ENCODE measurements at places on chromosomes 1 and 21. TPM values are rescaled to one million over a fixed set of nuclear protein-coding genes. Genes with fewer than 3 reads are reported as not detected.

F13B gene
- not detected for total RNA-seq

WNT9A gene
- 2.0 TPM for total RNA-seq

FOXO6 gene
- 5.3 TPM for total RNA-seq

CD1D gene
- total RNA-seq = 5.0 TPM

OR14K1 gene
- not detected for total RNA-seq

VWA5B1 gene
- total RNA-seq = 2.4 TPM

TNFRSF4 gene
- total RNA-seq = 3.3 TPM

SLAMF8 gene
- total RNA-seq = 0.88 TPM

S100A8 gene
- 89.2 TPM for total RNA-seq

NBPF14 gene
- total RNA-seq = 72.7 TPM

SLC30A1 gene
- total RNA-seq = 28.2 TPM

TSPAN1 gene
- total RNA-seq = 34.1 TPM
